ENCODE measurements at places on chromosomes 2 and 18. TPM values are rescaled to one million over a fixed set of nuclear protein-coding genes. Genes with fewer than 3 reads are reported as not detected.

GRCh38 chr2:84234103-84234502 lies 225.0 kb downstream of the SUCLG1 start:
- no peaks in the 10 kb centered on the region for H3K27me3 ChIP-seq
- no peak for DNase-seq
- no peak overlapping the region for H3K4me3 ChIP-seq

GRCh38 chr18:37254973-37255372 lies 310.6 kb downstream of the CELF4 start:
- no peaks in the 10 kb centered on the region for H3K4me1 ChIP-seq
- no peaks in the 10 kb centered on the region for H3K36me3 ChIP-seq
- no peak for DNase-seq
- no peak overlapping the region for H3K4me3 ChIP-seq
- H3K27ac ChIP-seq, result no peak overlapping the region

The UGT1A4 gene
- total RNA-seq, result not detected

- H3K36me3 ChIP-seq, result no peaks in the 10 kb centered on the region
- no peak for DNase-seq
- no peaks in the 10 kb centered on the region for H3K4me1 ChIP-seq
- H3K4me3 ChIP-seq, result no peak overlapping the region
- H3K27me3 ChIP-seq, result no peaks in the 10 kb centered on the region
- no peak overlapping the region for H3K27ac ChIP-seq
These were observed 14.1 kb downstream of the MC4R start for GRCh38 chr18:60358516-60358915.

The EPG5 gene
- total RNA-seq, result 64.3 TPM

DNA sequence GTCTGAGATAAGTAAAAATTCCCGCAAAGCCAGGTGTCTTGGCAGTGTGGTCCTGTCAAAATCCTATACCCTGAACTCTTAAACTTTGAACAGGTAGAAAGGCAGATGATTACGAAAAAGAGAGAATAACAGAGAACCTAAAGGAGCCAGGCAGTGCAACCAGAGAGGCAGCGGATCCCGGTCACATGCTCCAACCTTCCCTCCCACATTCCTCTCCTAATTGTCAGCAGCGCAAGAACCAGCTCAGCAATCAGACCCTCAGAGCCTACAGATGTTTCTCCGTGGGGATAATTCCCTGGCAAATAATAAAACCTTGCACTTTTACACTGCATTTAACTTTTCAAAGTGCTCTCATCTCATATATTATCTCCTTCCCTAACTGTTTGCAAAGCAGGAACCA lies 124.8 kb downstream of the EPHA4 start:
- no peak for DNase-seq
- H3K36me3 ChIP-seq, result peaks cover 7% of the 10 kb centered on the region
- no peaks in the 10 kb centered on the region for H3K27me3 ChIP-seq
- no peaks in the 10 kb centered on the region for H3K4me1 ChIP-seq
- H3K4me3 ChIP-seq, result no peak overlapping the region

The UGT1A10 gene
- total RNA-seq, result not detected

- no peak for DNase-seq
- H3K4me3 ChIP-seq, result no peak overlapping the region
- H3K27me3 ChIP-seq, result no peaks in the 10 kb centered on the region
- H3K36me3 ChIP-seq, result no peaks in the 10 kb centered on the region
- no peak overlapping the region for H3K27ac ChIP-seq
These were observed 134.3 kb upstream of the UNC80 start for GRCh38 chr2:209637293-209637692.

The GBX2 gene
- total RNA-seq, result not detected

DNA sequence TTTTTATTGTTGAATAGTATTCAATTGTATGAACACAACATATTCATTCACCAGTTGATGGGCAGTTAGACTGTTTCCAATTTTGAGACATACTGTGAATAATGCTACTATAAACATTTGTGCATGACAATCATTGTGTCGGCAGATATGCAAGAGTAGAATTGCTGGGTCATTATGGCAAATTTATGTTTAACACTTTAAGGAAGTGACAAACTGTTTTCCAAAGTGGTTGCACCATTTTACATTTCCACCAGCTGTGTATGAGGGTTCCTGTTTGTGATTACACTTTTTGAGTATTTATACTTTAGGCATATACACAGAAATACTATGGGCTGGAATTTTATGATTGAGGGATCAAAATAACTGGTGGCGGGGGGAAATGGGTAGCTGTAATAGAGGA lies 61.2 kb downstream of the MAP4K3 start:
- H3K4me3 ChIP-seq, result no peak overlapping the region
- no peaks in the 10 kb centered on the region for H3K4me1 ChIP-seq
- no peak overlapping the region for H3K27ac ChIP-seq
- H3K36me3 ChIP-seq, result no peaks in the 10 kb centered on the region
- H3K27me3 ChIP-seq, result no peaks in the 10 kb centered on the region
- DNase-seq, result no peak

DNA sequence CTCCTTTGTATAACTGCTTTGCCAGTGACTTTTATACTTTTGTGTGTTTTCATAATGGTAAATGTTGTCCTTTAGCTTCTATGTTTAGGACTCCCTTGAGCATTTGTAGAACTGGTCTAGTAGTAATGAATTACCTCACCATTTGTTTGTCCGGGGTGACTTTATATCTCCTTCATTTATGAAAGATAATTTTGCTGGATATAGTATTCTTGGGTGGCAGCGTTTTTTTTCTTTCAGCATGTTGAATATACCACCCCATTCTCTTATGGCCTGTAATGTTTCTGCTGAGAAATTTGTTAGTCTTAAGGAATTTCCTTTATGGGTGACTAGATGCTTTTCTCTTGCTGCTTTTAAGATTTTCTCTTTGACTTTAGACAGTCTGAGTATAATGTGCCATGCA lies 56.0 kb downstream of the GPC1 start:
- H3K4me3 ChIP-seq, result no peak overlapping the region
- H3K4me1 ChIP-seq, result no peaks in the 10 kb centered on the region
- H3K27me3 ChIP-seq, result no peaks in the 10 kb centered on the region
- DNase-seq, result no peak
- no peaks in the 10 kb centered on the region for H3K36me3 ChIP-seq
- no peak overlapping the region for H3K27ac ChIP-seq

DNA sequence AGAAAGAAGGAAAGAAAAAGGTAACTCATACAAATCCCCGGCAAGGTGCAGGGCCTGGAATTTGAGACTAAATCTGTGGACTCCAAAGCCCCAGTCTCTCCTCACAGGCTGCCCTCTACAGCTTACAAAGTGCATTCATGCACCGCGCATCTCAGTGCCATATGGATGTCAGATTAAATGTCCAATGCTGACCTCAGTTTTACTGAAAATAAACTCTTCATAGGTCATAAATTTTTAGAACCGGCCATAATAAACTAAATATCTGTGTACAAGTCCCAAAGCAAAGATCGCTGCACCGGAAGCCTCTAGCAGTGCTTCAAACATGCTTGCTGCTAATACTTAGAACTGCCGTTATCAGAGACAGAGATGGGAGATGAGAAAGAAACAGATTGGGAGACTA lies 17.7 kb downstream of the ST6GAL2 start:
- H3K4me1 ChIP-seq, result no peaks in the 10 kb centered on the region
- H3K27ac ChIP-seq, result no peak overlapping the region
- H3K4me3 ChIP-seq, result no peak overlapping the region
- H3K27me3 ChIP-seq, result no peaks in the 10 kb centered on the region

DNA sequence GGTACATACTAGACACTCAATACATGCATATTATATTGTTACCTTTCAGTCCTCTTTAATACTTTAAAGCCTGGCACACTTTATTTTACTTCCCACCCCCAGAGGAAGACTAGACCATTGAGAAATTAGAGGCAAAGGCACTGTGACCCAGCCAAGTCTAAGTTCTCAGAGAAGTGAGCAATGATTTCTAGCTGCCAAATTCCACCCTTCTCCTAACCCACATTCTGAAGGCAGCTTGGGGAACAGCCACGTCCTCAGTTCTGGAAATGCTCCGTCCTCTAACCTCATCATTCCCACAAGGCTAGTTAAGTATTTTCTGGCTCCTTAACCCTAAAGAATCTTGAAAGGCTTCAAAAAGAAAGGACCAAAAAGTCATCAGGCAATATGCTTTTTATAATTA lies 86.6 kb downstream of the COL5A2 start:
- H3K4me3 ChIP-seq, result no peak overlapping the region
- no peaks in the 10 kb centered on the region for H3K36me3 ChIP-seq
- no peak overlapping the region for H3K27ac ChIP-seq
- DNase-seq, result no peak
- H3K4me1 ChIP-seq, result no peaks in the 10 kb centered on the region

DNA sequence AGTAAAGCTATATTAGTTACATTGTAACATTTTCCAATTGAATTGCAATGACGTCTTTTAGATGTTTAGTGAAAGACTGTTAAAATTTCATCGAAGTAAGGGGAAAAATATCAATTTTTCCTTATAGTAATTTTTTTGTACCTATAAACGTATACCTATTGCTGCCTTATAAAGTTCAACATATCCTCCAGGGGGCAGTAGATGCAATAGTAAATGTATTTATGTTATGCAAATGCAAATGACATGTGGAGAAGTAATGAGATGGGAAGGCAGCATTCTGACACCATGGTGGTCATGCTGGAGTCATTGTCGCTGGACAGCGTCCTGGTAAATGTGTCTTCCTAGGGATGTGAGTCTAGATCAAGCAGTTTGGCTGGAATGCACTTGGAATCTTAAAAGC lies 38.7 kb downstream of the MSTN start:
- H3K27ac ChIP-seq, result no peak overlapping the region
- DNase-seq, result peak; percentile 25
- H3K27me3 ChIP-seq, result no peaks in the 10 kb centered on the region
- H3K4me3 ChIP-seq, result no peak overlapping the region
- no peaks in the 10 kb centered on the region for H3K4me1 ChIP-seq

- no peak overlapping the region for H3K27ac ChIP-seq
- H3K36me3 ChIP-seq, result peaks cover 31% of the 10 kb centered on the region
- no peaks in the 10 kb centered on the region for H3K27me3 ChIP-seq
- H3K4me1 ChIP-seq, result peaks cover 13% of the 10 kb centered on the region
- no peak overlapping the region for H3K4me3 ChIP-seq
These were observed 80.9 kb downstream of the SP100 start for GRCh38 chr2:230496891-230497290.

GRCh38 chr18:74645679-74646078 lies 48.0 kb downstream of the ZNF407 start:
- no peaks in the 10 kb centered on the region for H3K27me3 ChIP-seq
- H3K36me3 ChIP-seq, result no peaks in the 10 kb centered on the region
- no peak overlapping the region for H3K27ac ChIP-seq
- no peak overlapping the region for H3K4me3 ChIP-seq

The FSIP2 gene
- total RNA-seq, result 0.36 TPM

DNA sequence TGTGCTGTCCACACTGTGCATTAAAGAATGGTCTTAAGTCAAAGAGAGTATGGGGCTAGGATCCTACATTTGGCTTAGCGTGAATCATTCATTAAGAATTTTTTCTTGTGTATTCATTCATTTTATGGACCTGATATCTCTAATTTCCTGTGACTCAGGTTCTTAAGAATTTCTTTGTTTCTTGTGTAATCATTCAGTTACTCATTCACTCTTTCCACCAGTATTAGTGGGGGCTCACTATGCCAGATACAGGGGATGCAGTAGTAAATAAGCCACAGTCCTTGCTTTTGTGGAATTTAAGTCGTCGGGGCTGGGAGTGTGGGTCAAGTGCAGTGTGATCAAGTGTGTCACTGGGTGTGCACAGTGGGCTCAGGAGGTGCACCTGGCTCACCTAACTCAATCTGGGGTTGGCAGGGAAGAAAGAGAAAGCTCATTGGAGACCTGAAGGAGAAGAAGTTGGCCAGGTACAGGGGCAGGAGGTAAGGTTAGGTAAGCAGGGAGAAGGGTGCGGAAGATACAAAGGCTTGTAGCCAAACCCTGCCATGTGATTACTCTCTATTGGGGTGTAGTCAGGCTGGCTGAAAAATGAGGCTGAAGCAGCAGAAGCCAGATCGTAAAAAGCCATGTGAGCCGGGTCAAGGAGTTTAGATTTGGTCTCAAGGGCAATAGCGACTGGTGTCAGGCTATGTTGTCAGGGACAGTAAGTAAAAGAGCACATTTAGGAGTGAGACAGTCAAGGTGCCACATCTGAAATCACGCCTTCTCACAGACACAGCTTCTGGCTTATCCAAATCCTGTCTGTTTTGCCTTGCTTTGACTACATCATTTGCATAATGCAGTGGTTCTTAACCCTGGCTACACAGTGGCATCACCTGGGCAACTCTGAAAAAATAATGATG lies 67.2 kb downstream of the KCTD1 start:
- H3K4me1 ChIP-seq, result no peaks in the 10 kb centered on the region
- H3K27ac ChIP-seq, result no peak overlapping the region
- H3K4me3 ChIP-seq, result no peak overlapping the region
- DNase-seq, result no peak
- H3K27me3 ChIP-seq, result no peaks in the 10 kb centered on the region
- H3K36me3 ChIP-seq, result no peaks in the 10 kb centered on the region

The MALT1 gene
- 90.4 TPM for total RNA-seq

All from CD4-positive, alpha-beta memory T cell (primary cell).